ENCODE measurements at places on chromosomes 2 and 18.

- DNase-seq: peak; percentile 97
- H3K4me3 ChIP-seq: no peak overlapping the region
- no peaks in the 10 kb centered on the region for H3K27me3 ChIP-seq
- peaks cover 42% of the 10 kb centered on the region for H3K4me1 ChIP-seq
- H3K27ac ChIP-seq: peak overlapping the region; percentile 90
- peaks cover 26% of the 10 kb centered on the region for H3K36me3 ChIP-seq
Observed at GRCh38 chr2:54673501-54673998, 49.9 kb upstream of the EML6 start.

GRCh38 chr2:54839461-54840255 is 116.2 kb downstream of the EML6 start:
- no peaks in the 10 kb centered on the region for H3K4me1 ChIP-seq
- H3K27me3 ChIP-seq: no peaks in the 10 kb centered on the region
- DNase-seq: no peak
- H3K36me3 ChIP-seq: no peaks in the 10 kb centered on the region

- no peaks in the 10 kb centered on the region for H3K36me3 ChIP-seq
- H3K4me1 ChIP-seq: no peaks in the 10 kb centered on the region
- no peak overlapping the region for H3K27ac ChIP-seq
- DNase-seq: no peak
- H3K4me3 ChIP-seq: no peak overlapping the region
Observed at GRCh38 chr2:35819033-35819432, 536.5 kb upstream of the CRIM1 start.

DNA sequence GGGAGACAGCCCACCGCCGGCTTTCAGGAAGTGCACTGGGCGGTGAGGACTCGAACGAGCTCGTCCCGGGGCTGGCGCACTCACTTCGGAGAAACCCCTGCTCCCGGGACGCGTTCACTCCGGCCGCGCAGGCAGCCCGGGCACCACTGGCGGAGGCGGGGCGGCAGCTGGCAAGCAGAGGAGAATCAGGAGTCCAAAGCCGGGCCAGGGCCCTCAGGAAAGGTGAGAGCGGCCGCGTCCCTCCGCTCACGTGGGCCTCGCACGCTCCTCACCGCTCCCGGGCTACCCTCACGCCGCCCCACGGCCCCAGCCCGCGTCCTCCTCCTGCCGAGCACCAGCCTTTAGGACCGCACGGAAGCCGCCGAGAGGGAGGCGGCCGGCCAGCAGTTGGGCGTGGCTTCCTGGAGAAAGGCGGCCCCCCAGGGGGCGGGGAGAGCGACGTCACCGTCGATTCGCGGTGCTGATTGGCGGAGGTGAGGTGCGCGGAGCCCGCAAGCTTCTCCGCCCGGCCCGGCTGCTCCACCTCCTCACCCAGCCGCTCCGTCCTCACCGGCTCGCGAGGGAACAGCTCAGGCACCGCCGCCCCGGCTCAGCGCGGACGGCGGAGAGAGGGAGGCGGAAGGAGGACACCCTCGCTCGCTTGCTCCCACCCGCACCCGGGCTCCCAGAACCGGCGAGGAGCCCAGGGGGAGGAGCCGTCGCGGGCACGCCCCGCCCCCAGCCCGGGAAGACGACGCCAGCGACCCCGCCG is at the start of gene ZCCHC2:
TSS of gene ZCCHC2 (plus strand) at position 522 of the 751 bp plus-strand sequence. CDS start 400 bp downstream, outside the sequence.
- no peaks in the 10 kb centered on the region for H3K27me3 ChIP-seq
- H3K4me3 ChIP-seq: peak within 1 kb of the TSS; percentile 80
- H3K36me3 ChIP-seq: no peaks in the 10 kb centered on the region
- H3K4me1 ChIP-seq: no peaks in the 10 kb centered on the region

DNA sequence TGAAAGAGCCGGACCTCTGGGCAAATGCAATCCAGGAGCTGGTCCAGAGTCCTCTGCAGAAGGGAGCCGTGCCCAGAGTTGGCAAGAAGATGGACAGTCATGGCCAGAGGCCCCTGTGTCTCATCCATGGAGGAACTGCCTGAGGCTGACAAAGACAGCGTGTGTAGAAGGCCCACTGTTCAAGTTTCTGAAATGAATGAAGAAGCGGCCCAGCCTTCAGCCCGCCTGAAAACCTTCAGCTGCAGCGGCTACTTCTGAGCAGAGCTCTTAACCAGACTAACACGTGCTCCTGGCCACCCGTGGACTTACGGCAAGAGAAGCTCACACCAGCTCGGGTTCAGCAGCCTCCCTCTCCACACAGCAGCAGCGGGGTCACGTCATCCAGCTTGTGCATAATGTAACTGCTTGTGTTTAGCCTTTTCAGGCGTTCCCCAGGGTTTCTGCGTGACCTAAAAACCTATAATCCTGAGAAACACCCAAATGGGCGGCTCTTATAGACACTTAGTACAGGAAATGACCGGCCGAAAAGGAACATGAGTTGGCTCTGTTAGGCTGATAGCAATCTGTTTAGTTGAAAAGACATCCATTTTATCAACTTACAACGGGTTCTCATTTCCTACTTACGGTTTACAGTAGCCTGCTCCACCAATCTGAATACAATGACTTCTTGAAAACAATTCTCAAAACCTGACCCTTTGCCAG is at the start of gene FAM124B:
TSS of gene FAM124B (minus strand) at position 467 of the 702 bp plus-strand sequence. CDS start at position 128, 339 bp downstream.
- peak; percentile 86 for DNase-seq
- no peaks in the 10 kb centered on the region for H3K36me3 ChIP-seq
- H3K27ac ChIP-seq: peak within 1 kb of the TSS; percentile 12
- no peaks in the 10 kb centered on the region for H3K4me1 ChIP-seq
- H3K4me3 ChIP-seq: peak within 1 kb of the TSS; percentile 34
- H3K27me3 ChIP-seq: no peaks in the 10 kb centered on the region

DNA sequence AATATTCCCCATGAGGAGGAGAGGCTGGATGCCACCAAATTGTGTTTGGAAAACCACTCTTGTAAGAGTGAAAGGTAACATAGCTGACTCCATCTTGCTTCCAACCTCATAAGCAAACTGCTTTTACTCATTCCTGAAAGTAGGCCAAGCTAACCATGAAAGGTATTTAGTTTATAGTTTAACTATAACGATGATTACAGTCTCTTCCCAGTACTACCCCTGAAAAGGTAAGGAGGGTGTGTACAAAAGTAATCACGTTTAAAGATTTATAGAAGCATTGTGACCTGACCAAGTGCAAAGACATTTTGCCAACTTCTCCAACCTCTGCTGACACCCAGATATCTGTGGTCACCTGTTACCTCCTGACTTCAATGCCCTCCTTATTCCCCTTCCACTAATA is 122.6 kb downstream of the CD8B2 start:
- H3K36me3 ChIP-seq: no peaks in the 10 kb centered on the region
- H3K4me1 ChIP-seq: peaks cover 8% of the 10 kb centered on the region
- no peaks in the 10 kb centered on the region for H3K27me3 ChIP-seq
- no peak overlapping the region for H3K27ac ChIP-seq
- DNase-seq: no peak

GRCh38 chr2:232013701-232014353 is 52.3 kb downstream of the DIS3L2 start:
- no peaks in the 10 kb centered on the region for H3K36me3 ChIP-seq
- H3K27me3 ChIP-seq: no peaks in the 10 kb centered on the region
- no peak for DNase-seq
- no peak overlapping the region for H3K27ac ChIP-seq

DNA sequence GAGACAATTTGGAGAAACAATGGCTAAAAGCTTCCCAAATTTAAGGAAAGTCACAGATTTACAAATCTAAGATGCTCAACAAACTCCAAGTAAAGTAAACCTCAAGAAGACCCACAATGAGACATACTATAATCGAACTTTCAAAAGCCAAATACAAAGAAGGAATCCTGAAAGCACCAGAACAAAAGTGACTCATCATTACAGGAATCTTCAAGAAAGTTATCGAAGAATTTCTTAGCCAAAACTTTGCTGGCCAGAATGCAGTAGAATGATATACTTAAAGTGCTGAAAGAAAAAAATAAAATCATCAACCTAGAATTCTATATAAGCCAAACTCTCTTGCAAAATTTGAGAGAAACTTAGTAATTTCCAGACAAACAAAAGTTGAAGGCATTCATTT is 106.5 kb upstream of the TMEM200C start:
- H3K27ac ChIP-seq: no peak overlapping the region
- no peaks in the 10 kb centered on the region for H3K27me3 ChIP-seq
- H3K4me1 ChIP-seq: no peaks in the 10 kb centered on the region
- DNase-seq: no peak
- no peak overlapping the region for H3K4me3 ChIP-seq

- no peaks in the 10 kb centered on the region for H3K27me3 ChIP-seq
- DNase-seq: no peak
- no peak overlapping the region for H3K27ac ChIP-seq
- no peaks in the 10 kb centered on the region for H3K4me1 ChIP-seq
Observed at GRCh38 chr2:35530615-35531135, 824.9 kb upstream of the CRIM1 start.

GRCh38 chr2:149924028-149924427 is 336.5 kb upstream of the MMADHC start:
- H3K4me1 ChIP-seq: no peaks in the 10 kb centered on the region
- no peak for DNase-seq
- no peaks in the 10 kb centered on the region for H3K36me3 ChIP-seq

Data from right atrium auricular region (tissue), 2 donors.